Stimulated activated CD8-positive, alpha-beta memory T cell treated with anti-CD3 and anti-CD28 coated beads, Interleukin-7, amount 100 ng/mL, for 48 hours (primary cell): ENCODE measurements at places on chromosomes 13 and 19.

DNA sequence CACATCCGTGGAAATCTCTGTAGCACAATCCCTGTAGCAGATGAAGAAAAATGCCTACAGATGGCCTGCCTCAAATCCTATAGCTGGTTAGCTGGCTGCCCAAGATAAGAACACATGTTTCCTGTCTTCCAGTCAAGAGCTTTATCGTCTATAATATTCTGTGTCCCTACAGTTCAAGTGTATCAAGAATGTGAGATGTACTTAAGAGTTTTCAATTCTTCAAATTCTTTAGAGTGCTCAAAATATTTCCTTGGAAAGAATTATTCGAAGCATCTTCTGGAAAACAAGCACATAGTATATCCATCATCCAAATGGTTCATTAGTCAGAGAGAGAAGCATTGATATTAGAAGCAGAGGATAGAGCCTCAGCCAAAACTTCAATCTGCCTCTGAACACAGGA lies 239.8 kb downstream of the COG6 start:
- DNase-seq: no peak

- peak; percentile 25 for DNase-seq
Measured at GRCh38 chr19:44988896-44989556, 12.2 kb upstream of the RELB start.

DNA sequence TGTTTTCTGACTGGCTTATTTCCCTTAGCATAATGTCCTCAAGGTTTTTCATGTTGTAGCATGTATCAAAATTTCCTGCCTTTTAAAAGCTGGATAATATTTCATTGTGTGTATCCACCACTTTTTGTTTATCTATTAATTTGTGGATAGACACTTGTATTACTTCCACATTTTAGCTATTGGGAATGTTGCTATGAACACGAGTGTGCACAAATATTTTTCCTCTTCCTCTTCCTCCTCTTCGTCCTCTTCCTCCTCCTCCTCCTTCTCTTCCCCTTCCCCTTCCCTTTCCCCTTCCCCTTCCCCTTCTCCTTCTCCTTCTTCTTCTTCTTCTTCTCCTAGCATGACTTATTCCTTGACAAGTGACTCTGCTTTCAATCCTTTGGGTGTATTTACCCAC lies 51.2 kb upstream of the KL start:
- no peak for DNase-seq

DNA sequence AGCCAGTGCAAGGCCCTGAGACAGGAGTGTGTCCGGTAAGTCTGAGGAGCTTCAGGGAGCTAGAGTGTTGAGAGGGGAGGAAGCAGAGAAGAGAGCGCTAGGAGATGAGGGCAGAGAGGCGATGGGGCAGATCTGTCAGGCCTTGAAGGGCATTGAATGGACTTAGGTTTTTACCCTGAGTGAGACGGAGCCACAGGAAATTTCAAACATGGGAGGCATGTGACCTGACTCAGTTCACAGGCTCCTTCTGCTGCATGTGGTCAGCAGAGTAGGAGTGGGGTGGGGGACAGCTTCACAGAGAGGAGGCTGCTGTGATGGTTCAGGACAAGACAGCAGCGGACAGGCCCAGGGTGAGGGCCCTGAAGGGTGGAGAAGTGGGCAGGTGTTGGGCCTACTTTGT lies 2.5 kb upstream of the FAM98C start:
- no peak for DNase-seq
